ENCODE measurements at places on chromosomes 5 and 9.

DNA sequence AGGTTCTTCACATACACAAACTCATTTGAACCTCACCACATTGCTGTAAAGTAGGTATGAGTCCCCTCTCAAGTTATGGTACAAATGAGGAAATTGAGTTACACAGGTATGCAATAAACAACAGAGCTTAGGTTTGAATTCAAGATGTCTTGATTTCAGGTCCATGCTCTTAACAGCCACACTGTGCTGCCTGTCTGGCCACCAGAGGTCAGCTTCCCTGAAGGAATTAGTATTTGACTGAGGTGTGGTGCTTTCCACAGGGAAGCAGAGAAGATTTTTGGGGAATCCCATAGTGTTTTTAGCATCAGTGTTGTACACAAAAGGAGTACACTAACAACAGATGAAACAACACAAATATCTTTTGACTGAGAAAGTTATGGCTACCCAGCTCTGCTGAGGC is 94.4 kb upstream of the ITGA1 start:
- DNase-seq, result no peak

- no peak for DNase-seq
These were observed 9.2 kb downstream of the DCANP1 start for GRCh38 chr5:135437796-135438560.

DNA sequence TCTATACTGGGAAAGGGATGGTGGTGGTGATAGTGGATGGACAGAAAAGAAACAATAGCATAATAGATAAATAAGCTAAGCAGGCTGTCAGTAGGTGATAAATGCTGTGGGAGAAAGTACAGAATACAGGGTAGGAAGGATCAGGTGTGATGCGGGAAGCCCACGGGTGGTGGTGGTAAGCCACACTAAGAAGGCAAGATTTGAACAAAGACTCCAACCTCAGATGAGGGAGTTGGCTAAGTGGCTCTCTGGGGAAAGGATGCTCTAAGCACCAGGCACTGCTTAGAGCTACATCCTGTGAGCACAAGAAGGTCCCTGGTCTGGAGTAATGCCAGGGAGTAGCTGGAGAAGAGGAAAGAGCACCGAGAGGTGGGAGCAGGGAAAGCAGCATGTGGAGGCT is 151.6 kb upstream of the KLF9 start:
- DNase-seq, result no peak

DNA sequence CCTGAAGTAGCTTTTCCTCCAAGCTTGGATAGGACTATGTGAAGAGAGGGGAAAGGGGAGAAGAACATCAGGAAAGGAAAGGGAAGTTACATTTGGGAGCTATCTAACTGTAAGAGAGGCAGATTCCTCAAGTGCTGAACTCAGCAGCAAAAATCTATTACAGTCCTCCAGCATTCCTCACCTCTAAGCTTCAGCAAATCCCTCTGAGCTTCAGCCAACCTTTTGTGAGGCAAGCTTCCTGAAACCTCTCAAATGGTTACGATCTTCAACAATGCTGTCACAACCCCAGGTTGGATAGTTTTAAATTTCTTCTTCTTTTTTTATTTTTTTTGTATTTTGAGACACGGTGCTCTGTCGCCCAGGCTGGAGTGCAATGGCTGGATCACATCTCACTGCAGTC is 2.5 kb upstream of the RNF38 start:
- DNase-seq, result no peak

GRCh38 chr5:164798110-164798509 is 1292.7 kb downstream of the MAT2B start:
- no peak for DNase-seq
